Fibroblast of the aortic adventitia (primary cell): ENCODE measurements at places on chromosomes 2 and 18. TPM values are rescaled to one million over a fixed set of nuclear protein-coding genes. Genes with fewer than 3 reads are reported as not detected.
A peak's percentile ranks its signal among the peaks of the same experiment; 100 is the strongest.

The CNDP1 gene
- total RNA-seq: not detected in 2 replicates

The GNAL gene
- total RNA-seq: 0.16 and 0.63 TPM in 2 replicates

The ZNF892 gene
- 4.9 and 7.3 TPM in 2 replicates for total RNA-seq

The DYNAP gene
- total RNA-seq: not detected in 2 replicates

The DSG4 gene
- not detected in 2 replicates for total RNA-seq

The GAD1 gene
- not detected in 2 replicates for total RNA-seq

The NOSTRIN gene
- total RNA-seq: 0.81 TPM in 1 of 2 replicates, not detected in the other

The SLC9A2 gene
- under 0.01 TPM in 1 of 2 replicates, not detected in the other for total RNA-seq

GRCh38 chr18:11027862-11028261 lies 121.5 kb downstream of the PIEZO2 start:
- DNase-seq: no peak

DNA sequence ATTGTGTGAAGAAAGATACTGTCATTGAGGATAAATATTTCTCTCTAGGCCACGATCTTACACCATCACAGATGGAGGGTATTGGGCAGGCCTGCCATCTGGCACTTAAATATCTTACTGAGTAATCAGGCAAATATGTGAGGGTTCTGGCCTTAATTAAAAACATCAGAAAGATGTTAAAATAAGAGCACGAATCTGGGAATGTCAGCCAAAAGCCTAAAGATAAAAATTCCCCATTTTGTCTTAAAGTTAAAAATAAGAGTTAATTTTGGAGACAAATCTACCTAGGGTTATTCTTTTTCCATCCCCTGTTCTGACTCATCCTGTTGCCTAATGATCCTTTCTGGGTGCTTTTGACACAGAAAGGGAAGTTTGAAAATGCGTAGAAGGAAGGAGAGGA lies 121.0 kb downstream of the SUCLG1 start:
- DNase-seq: peak; percentile 67

GRCh38 chr2:164535280-164536025 lies 85.8 kb downstream of the GRB14 start:
- DNase-seq: no peak

- no peak for DNase-seq
Observed at GRCh38 chr2:232478571-232479340, 8.9 kb downstream of the ECEL1 start.

DNA sequence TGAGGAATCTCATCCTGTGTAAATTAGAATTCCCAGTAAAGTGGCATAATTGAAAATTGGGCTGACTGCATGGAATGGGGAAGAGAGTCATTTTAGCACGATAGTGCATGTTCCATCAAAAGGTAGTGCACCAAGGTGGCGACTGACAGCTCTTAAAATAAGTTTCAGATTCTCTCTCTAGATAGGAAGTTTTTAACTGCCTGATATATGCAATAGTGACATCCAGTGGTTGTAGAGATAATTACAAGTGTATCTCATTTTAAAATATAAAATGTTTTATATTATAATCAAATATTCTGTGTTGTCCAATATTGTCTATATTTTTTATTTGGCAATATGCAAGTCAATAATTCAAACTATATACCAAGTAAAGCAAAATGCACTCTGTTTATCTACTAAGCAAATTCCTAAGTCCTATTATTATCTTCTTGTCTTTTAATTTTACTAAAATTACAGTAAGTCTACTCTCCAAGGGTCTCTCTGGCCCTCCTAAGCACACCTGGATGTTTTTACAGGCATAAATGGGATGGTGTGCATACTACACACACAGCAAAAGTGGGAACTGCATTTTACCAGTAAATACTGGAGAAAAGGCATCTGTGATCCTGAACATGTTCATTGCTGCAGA lies 397.7 kb upstream of the HNRNPA3 start:
- peak; percentile 36 for DNase-seq

DNA sequence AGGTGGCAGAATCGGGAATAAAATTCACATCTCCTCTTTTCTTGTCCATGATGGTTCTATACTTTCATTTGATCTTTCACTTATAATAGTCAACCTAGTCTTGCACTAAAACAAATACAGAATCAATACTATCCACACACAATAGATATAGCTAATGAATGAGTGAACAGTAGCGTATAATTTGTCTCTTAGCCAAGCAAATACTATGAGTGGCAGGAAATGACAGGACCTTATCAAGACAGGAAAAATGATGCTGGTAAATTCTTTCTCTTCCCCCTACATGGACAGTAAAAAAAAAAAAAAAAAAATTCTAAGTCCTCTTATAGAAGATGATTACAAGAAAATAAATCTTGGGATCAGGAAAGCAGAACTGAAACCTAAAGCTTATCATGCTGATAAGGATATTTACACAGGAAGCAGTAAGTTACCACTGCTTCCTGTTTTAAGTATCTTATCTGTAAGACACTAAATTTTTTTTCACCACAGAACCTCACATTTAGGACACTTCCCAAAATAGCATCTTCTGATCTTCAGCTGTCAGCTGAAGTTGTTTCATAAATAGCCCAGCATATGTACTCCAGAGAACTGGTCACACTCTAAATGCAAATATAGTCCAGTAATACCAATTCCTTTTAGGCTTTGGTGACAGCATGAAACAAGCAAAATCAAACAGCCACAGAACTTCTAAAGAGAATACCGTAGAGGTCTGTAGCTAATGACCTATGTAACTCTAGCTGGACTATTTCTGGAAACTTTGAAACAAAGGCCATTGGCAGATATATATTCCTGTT lies 27.0 kb downstream of the IRS1 start:
- peak; percentile 42 for DNase-seq

DNA sequence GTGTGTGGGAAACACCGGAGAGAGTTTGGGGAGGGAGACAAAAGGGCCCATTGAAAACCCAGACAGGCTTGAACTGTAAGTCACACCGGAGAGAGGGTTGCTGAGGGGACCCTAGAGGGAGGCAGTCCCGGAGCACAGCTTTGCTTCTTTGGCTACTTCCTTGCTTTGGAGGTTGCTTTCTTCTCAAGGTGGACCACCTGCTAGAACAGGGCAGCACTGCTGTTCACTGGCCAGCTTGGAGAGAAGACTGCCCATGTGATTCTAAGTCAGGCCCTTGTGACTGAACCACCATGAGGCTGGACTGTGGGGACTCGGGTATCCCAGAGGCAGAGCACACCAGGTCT lies 4.4 kb downstream of the ACTG2 start:
- DNase-seq: no peak

GRCh38 chr2:181662287-181662686 lies 5.4 kb upstream of the CERKL start:
- DNase-seq: no peak

GRCh38 chr2:100235098-100235497 lies 87.2 kb downstream of the LONRF2 start:
- no peak for DNase-seq

DNA sequence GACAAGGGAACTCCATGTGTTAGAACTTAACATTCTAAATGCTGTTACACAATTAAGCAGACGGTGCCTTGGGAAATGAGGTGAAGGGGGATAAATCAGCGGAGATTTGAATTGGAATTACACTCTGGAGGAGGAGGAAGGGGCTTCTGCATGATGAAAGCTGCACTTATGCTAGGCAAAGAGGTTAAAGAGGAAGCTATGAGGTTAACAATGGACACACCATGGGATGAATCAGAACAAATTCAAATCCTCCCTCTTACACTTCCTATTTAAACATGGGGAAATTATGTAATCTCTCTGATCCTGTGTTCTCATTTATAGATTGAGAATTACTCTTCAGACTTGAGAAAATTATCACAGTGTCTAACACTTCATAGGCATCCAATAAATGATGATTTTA lies 121.5 kb upstream of the SIX2 start:
- DNase-seq: no peak

GRCh38 chr2:172085460-172086159 lies at the start of gene DLX1:
TSS of gene DLX1 (plus strand) at chr2:172085507. CDS start at chr2:172085678, 171 bp downstream.
- DNase-seq: no peak

GRCh38 chr2:211665299-211665698 lies 873.3 kb downstream of the ERBB4 start:
- DNase-seq: no peak

DNA sequence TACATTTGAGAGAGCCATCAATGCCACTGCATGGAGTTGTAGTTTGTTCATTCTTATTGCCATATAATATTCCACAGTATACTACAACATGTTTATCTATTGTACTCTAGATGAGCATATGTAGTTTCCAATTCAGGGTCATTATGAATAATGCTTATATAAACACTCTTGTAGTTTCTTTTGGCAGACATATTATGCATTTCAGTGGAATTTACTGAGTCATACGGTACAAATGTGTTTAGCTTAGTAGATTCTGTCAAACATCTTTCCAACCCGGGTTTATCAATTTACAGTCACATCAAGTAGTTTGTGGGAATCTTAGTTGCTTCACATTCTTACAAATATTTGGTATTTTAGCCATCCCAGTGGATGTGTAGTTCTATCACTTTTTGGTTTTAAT lies 161.1 kb downstream of the KCNH7 start:
- DNase-seq: no peak
